Activated T-helper 2 cell treated with anti-CD3 and anti-CD28 coated beads, Interferon-gamma antibody, Interleukin-2, Interleukin-4, amounts not matched to agents 10 μg/mL and 5 μg/mL and 100 μg/mL, durations not matched to agents 14 hours and 24 hours and 36 hours (primary cell): ENCODE measurements at places on chromosomes 4 and X. TPM values are rescaled to one million over a fixed set of nuclear protein-coding genes. Genes with fewer than 3 reads are reported as not detected.

GRCh38 chrX:9293903-9294302, 171.0 kb upstream of the TBL1X start:
- H3K27me3 ChIP-seq, result peaks cover 13% of the 10 kb centered on the region
- no peak overlapping the region for H3K4me3 ChIP-seq
- H3K36me3 ChIP-seq, result no peaks in the 10 kb centered on the region
- no peak for DNase-seq
- H3K27ac ChIP-seq, result no peak overlapping the region
- no peaks in the 10 kb centered on the region for H3K4me1 ChIP-seq

GRCh38 chr4:150327262-150327780, 249.1 kb downstream of the DCLK2 start:
- no peak overlapping the region for H3K27ac ChIP-seq
- no peak for DNase-seq
- H3K4me3 ChIP-seq, result no peak overlapping the region
- H3K4me1 ChIP-seq, result peaks cover 2% of the 10 kb centered on the region
- peaks cover 7% of the 10 kb centered on the region for H3K36me3 ChIP-seq
- no peaks in the 10 kb centered on the region for H3K27me3 ChIP-seq

HMX1 gene
- not detected in 2 replicates for total RNA-seq

C4orf50 gene
- 0.18 TPM in 2 replicates for total RNA-seq

NAP1L3 gene
- total RNA-seq, result 0.69 and 0.78 TPM in 2 replicates
